KBM-7 (cell line): ENCODE measurements at places on chromosomes 4 and X.

DNA sequence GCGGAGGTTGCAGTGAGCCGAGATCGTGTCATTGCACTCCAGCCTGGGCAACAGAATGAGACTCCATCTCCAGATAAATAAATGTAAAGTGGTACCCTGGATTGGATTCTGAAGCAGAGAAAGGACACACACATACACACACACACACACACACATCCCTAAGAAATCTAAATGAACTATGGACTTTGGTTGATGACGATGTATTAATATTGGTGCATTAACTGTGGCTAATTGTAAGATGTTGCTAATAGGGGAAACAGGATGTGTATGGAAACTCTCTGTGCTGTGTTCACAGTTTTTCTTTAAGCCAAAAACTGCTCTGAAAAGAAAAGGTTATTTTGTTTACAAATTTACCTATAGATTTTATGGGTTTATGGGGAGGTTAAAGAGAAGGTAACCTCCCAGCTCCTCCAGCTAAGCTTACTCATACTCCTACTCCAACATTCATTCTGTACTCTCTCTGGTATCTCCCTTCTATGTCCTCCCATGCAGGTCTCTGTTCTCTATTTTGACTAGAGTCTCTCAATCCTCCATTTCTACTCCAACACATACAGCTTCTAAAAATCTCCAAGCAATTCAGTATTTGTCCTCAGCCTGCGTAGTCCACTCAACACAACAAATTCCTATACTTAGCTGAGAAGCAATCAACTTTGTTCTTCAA is 46.5 kb upstream of the RELL1 start:
- no peak for DNase-seq

- no peak for DNase-seq
Observed at GRCh38 chr4:148852092-148852699, 410.0 kb upstream of the NR3C2 start.

DNA sequence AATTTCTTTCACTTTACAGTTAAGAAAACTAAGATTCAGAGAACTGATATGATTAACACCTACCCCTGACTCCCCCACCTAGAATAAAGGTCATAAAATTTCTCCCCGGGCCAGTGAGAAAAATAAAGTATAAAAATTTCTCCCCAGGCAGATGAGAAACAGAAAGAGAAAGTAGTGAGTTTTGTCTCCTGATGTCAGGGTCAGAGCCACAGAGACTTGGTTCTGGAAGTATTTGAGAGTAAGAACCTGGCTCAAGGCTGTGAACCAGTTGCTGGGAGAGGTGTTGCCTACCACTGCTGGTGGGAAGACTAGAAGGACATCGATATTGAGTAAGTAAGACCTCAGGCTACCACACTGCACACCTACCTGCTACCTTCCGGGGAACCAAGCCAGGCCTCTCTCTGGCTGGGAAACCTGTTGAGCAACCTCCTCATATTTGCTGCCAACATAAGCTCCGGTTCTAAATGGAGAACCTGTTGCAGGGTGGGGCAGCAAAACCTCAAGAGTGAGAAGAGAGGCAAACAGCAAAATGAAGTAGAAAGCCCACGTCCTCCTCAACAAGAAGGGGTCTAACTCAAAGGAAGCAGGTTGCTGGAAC is 104.2 kb upstream of the PUDP start:
- no peak for DNase-seq

- no peak for DNase-seq
Observed at GRCh38 chrX:23820235-23820782, 37.3 kb downstream of the SAT1 start.
